Hepatic stellate cell (primary cell): ENCODE measurements at places on chromosomes 4 and X.

DNA sequence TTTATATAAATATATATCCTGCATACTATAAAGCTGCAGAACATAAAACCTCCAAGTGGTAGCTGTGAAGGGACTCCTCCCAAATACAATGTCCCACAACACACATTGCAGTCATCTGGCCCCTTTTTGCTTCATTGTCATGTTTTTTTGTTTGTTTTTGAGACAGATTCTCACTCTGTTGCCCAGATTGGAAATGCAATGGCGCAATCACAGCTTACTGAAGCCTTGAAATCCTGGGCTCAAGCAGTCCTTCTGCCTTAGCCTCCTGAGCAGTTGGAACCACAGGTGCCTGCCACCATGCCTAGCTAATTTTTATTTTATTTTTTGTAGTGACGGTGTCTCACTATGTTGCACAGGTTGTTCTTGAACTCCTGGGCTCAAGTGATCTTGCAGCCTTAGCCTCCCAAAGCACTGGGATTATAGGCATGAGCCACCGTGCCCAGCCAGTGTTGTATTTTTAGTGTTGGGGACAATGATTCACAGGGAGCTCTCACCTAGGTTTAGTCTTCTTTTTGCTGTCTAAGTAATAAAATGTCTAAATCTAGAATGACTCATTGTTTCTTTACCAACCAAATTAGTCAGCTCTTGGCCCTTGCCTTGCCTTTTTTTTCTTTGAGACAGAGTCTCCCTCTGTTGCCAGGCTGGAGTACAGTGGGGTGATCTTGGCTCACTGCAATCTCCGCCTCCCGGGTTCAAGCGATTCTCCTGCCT is 24.0 kb upstream of the XIAP start:
- DNase-seq = peak; percentile 45

DNA sequence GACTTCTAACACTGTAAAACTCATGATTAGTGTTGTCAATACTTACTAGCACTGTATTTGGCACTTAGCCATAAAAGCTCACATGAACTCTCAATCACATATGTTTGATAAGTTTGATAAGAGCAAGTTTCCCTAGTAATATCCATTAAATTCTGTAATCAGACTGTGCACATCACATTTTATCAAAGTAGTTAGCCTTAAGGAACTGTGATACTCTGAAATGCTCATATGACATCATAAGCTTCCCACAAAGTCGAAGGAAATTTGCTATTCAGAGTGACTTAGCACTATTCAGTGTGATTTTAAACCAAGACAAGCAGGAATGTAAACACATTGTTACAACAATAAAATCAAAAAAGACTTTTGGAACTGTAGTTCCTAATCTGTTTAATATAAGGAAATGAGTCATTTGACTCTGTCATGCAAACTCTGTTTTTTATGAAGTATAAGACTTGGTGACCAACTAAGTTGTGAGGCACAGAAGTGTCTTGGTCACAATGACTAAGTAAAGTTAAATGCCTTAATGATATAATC is 6.7 kb downstream of the SLC7A11 start:
- DNase-seq = peak; percentile 34

DNA sequence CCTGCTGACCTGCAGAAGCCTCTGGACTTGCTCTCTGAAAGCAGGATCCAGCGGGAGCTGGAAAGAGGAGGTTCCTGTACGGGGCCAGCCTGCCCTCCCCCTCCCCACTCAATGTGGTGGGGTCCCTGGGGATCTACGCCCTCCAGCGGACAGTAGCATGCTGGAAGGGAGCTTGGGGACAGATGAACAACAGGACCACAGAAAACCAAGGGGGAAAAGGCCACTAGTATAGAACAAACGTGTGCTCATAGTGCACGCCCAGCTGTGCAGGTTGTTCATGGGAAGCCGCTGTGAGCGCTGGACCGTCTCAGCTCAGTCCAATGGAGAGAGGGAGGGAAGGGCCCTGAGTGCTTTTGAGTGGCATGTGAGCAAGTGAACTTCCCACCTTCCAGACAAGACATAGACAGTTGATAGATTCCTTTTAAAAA is 15.8 kb downstream of the HMX1 start:
- DNase-seq = no peak

- DNase-seq = no peak
Observed at GRCh38 chr4:8656185-8656517, 63.6 kb downstream of the CPZ start.

DNA sequence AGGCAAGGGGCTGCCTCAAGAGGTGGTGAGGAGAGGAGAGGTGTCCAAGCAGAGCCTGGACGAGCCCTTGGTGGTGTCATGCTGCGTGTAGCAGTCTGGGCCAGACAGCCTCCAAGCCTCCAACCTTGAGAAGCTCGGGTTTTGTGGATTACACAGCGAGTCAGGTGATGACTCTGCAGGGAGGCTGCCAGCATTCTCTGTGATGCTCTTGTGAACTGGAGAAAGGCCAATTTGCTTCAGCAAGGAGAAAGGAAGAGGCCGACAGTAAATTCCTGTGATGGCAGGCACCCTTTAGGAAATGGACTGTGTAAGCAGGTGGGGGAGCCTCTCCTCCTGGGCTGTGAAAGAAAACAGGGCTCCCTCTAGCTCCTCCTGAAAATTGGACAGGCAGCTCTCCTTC is 36.0 kb upstream of the CD99L2 start:
- DNase-seq = no peak

DNA sequence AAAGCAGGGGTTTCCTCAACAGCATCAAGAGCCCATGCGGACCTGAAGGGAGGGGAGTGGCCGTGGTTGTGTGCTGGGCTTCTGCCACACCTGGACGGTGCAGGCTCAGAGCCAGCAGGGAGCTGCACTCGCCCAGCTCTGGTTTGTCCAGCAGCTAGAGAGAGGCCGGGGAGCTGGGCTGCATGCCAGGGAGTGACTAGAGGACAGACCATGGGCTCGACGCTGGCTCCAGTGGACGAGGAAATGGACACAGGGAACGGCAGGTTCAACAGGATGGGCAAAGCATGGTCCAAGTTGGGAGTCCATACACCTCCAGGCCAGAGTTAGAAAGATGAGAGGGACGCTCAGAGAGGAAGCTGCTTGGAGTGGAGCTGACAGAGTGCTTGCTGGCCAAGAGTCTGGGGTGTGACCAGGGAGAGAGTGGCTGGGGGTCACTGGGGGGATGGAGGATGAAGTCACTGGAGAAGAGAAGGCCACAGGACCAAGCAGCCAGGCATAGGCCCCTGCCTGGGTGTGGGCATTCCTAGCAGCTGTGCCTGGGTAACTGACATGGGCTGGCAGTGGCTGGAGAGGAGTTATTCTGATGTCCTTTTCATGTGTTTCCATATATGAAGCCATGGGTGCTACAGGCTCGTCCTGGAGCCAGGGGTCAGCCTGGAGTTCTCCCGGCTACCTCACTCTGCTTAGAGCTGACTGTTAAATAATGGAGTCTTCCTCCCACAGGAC is 42.8 kb downstream of the HTT-AS start:
- peak; percentile 35 for DNase-seq

DNA sequence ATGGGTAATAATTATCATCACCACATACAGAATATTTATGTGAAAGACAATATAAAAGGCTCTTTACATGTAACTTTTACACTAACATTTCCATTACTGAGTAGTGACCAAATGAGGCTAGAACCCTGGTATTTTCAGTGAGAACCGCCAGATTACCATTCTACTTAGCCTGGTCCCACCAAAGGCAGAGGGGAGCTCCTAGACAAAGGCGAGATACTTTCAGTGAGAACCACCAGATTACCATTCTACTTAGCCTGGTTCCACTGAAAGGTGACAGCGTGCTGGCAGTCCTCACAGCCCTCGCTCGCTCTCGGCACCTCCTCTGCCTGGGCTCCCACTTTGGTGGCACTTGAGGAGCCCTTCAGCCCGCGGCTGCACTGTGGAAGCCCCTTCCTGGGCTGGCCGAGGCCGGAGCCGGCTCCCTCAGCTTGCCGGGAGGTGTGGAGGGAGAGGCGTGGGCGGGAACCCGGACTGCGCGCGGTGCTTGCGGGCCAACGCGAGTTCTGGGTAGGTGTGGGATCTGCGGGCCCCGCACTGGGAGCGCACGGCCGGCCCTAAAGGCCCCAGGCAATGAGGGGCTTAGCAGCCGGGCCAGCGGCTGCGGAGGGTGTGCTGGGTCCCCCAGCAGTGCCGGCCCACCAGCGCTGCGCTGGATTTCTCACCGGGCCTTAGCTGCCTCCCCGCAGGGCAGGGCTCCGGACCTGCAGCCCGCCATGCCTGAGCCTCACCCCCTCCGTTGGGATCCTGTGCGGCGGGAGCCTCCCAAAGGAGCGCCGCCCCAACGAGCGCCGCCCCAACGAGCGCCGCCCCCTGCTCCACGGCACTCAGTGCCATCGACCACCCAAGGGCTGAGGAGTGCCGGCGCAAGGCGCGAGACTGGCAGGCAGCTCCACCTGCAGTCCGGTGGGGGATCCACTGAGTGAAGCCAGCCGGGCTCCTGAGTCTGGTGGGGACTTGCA is 1276.1 kb downstream of the PCDH7 start:
- no peak for DNase-seq

- DNase-seq = no peak
Observed at GRCh38 chr4:8391972-8392371, 48.6 kb downstream of the ACOX3 start.

- no peak for DNase-seq
Observed at GRCh38 chr4:138573246-138573645, 331.1 kb upstream of the SLC7A11 start.

DNA sequence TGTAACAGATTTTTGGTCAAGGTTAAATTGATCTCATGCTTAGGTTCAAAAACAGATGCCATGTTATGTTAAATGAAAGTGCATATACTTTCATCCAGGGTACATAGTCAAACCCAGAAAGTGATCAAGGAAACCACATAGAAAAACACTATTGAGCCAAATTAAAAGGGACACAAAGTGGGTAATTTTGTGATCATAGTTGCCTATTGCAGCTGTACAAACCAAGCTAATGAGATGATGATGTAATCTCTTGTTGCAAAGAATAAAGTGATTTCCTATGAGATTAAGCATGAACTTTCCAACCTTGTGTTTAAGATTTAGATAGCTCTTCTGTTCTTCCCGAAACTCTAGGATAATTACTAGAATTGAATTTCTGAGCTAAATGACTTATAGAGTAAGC is 20.2 kb upstream of the LIMCH1 start:
- no peak for DNase-seq

- no peak for DNase-seq
Observed at GRCh38 chrX:16826207-16826606, 39.9 kb downstream of the TXLNG start.

DNA sequence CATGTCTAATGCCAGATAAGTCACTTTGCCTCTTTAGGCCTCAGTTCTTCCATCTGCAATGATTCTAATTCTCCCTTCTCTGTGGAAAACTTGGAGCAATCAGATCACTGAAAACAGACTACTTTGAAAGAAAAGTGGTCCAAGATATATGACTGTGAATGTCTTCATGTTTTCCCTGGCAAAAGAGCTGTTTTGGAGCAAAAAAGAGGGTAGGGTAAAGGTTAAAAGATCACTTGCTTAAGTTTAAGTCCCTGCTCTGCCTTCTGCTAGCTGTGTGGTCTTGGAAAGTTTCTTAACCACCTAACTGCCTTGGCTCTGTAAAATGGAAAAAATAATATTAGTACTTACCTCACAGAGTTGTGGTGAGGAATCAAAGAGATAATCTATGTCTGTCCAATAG is 140.3 kb upstream of the PAK3 start:
- no peak for DNase-seq

DNA sequence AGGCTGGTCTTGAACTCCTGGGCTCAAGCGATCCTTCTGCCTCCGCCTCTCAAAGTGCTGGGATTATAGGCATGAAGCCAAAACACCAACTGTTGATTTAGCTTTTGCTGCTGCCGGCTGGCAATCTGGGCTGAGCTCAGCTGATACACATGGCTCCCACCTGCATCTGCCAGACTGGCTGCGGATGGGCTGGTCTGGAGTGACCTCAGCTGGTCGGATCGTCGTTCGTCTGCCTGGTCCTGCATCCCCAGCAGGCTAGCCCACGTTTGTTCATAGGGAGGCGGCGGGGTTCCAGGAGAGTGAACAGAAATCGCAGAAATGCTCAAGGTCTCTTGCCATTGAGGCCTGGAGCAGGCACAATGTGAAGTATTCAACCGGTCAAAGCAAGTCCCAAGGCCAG is 74.4 kb upstream of the DDX3X start:
- no peak for DNase-seq

GRCh38 chrX:136936183-136936549 is 55.6 kb upstream of the RBMX start:
- no peak for DNase-seq

DNA sequence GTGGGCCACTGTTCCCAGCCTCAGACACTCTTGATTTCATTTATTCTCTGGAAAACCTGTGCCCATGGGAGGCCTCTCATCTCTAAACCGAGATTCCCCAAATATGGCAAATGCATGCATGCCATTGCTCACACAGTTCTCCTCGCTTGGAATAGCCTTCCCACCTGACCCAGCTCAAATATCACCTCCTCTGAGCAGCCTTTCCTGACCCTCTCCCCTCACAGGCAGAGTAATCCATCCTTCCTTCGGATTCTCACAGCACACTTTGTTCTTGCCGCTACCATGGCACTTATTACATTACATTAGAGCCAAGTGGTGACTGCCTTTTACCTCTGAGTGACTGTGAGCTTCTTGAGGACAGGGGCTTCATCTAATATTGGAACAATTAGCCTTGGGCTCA is 209.5 kb downstream of the HS6ST2 start:
- no peak for DNase-seq

- DNase-seq = no peak
Observed at GRCh38 chr4:59855630-59856352, 1344.3 kb upstream of the ADGRL3 start.

DNA sequence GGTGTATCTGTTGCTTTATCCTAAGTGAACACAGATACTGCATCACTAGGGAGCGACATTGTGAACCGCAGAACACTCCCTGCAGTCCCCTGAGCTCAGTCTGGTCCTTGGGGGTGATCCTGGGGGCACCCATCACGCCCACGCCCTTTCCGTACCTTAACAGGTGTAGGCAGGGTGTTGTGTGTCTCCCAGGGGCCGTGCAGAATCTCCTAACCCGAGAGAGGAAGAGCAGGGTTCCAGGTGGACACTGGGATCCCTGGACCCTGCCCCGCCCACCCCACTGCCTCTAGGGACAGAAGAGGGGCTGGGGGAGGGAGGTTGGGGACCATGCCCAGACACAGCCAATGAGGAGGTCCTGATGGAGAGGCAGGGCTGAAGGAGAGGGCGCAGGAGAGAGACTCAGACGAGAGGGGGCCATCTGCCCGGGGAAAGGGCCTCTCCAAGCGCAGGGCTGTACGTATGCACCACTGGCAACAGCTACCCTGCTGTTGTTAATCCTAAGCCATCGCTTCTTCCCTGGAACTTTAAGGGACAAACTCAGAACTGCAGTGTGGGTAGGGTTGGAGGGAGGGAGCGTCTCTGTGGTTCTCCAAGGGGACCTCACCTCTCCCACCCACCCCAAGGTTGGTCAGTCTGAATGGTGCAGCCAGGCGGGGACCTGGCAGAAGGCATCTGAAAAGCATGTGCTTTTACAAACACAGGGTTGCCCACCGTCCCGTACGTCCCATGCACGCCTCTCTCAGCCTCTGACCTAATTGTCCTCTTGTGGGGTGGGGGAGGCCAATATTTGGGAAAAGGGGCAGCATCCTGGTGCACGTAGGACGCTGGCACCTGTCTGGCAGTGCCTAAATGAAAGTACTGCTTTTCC is 2.5 kb downstream of the P2RY8 start:
- DNase-seq = no peak
